RWPE1 (cell line): ENCODE measurements at places on chromosomes 11 and 22.

DNA sequence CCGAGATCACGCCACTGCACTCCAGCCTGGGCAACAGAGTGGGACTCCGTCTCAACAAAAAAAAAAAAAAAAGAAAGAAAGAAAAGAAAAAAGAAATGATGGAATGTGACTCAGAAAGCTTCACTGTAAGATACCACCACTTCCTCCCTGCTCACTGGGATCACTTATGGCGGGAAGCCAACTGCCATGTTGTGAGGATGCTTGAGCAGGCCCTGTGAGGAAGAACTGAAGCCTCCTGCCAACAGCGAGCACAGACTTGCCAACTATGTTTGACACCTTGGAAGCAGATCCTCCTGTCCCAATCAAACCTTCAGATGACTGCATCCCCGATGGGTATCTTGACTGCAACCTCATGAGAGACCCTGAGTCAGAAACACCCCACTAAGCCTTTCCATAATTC, 8.3 kb downstream of the SEC14L6 start:
- DNase-seq = no peak

GRCh38 chr11:130829920-130830511, 86.3 kb downstream of the SNX19 start:
- no peak for DNase-seq

GRCh38 chr22:50342651-50343540, at the start of gene PPP6R2:
TSS of gene PPP6R2 (plus strand) at chr22:50343327. CDS start at chr22:50393909, 50,582 bp downstream.
- peak; percentile 63 for DNase-seq

GRCh38 chr11:123061403-123062157, at the start of gene HSPA8:
TSS of gene HSPA8 (minus strand) at chr11:123062136. CDS start at chr11:123061324, 812 bp downstream.
- DNase-seq = peak; percentile 27

- DNase-seq = peak; percentile 73
Observed at GRCh38 chr22:32723643-32724042, 77.9 kb upstream of the TIMP3 start.
